ENCODE measurements at places on chromosomes 13 and 19. TPM values are rescaled to one million over a fixed set of nuclear protein-coding genes. Genes with fewer than 3 reads are reported as not detected.

Gene PTPRS
- total RNA-seq = 27.0 TPM

Gene SIGLEC6
- not detected for total RNA-seq

Gene SOX1
- total RNA-seq = not detected

Gene MUC16
- total RNA-seq = 0.07 TPM

Gene MAB21L1
- not detected for total RNA-seq

Gene OR10H4
- not detected for total RNA-seq

Gene LILRA6
- total RNA-seq = 0.06 TPM

Gene DAPK3
- total RNA-seq = 48.6 TPM

Gene MBD3
- total RNA-seq = 51.5 TPM

Gene ZNF581
- total RNA-seq = 52.1 TPM

Gene SLC10A2
- not detected for total RNA-seq

Gene ZNF492
- not detected for total RNA-seq

Gene PCSK4
- 0.78 TPM for total RNA-seq

Gene IGSF23
- total RNA-seq = 0.31 TPM

Gene TMEM150B
- not detected for total RNA-seq

Gene SYNE4
- total RNA-seq = 0.27 TPM

Gene FFAR2
- total RNA-seq = not detected

Gene MYO1F
- 0.49 TPM for total RNA-seq

Gene FPR3
- total RNA-seq = not detected

Gene GIPR
- total RNA-seq = 1.7 TPM

Gene RGL3
- total RNA-seq = 1.9 TPM

Gene THSD8
- 6.2 TPM for total RNA-seq

Gene TM9SF2
- 59.2 TPM for total RNA-seq

Gene TEX26
- total RNA-seq = not detected

Gene AMER2
- not detected for total RNA-seq

Gene OR7D2
- not detected for total RNA-seq

Gene ATP4B
- total RNA-seq = not detected

Gene IER2
- total RNA-seq = 79.7 TPM

Gene TNFRSF19
- 3.2 TPM for total RNA-seq

Gene EDNRB
- total RNA-seq = not detected

Gene RSPH6A
- not detected for total RNA-seq

Measured in A549 treated with CORT108297 at 1 μM for 4 hours (cell line).